ENCODE measurements at places on chromosomes 4 and X. TPM values are rescaled to one million over a fixed set of nuclear protein-coding genes. Genes with fewer than 3 reads are reported as not detected.

Gene RHOXF2
- not detected for total RNA-seq

Gene HGFAC
- 0.80 TPM for total RNA-seq

Gene PLAC8
- total RNA-seq: 1.5 TPM

Gene ITIH6
- total RNA-seq: not detected

Gene BMPR1B
- total RNA-seq: 3.0 TPM

Gene MAGEB3
- total RNA-seq: not detected

Gene PPP2R2C
- 9.7 TPM for total RNA-seq

Gene TRIM61
- total RNA-seq: 2.3 TPM

Gene UFSP2
- total RNA-seq: 51.2 TPM

Gene KLKB1
- total RNA-seq: 0.74 TPM

Gene CSTF2
- 6.8 TPM for total RNA-seq

Gene CACNA1F
- total RNA-seq: 0.08 TPM

- DNase-seq: no peak
Measured at GRCh38 chr4:11566444-11567022, 137.8 kb upstream of the HS3ST1 start.

GRCh38 chr4:139896091-139896604, 230.5 kb downstream of the MGST2 start:
- no peak for DNase-seq

GRCh38 chr4:179225594-179225993, 1783.4 kb upstream of the AGA start:
- DNase-seq: no peak

DNA sequence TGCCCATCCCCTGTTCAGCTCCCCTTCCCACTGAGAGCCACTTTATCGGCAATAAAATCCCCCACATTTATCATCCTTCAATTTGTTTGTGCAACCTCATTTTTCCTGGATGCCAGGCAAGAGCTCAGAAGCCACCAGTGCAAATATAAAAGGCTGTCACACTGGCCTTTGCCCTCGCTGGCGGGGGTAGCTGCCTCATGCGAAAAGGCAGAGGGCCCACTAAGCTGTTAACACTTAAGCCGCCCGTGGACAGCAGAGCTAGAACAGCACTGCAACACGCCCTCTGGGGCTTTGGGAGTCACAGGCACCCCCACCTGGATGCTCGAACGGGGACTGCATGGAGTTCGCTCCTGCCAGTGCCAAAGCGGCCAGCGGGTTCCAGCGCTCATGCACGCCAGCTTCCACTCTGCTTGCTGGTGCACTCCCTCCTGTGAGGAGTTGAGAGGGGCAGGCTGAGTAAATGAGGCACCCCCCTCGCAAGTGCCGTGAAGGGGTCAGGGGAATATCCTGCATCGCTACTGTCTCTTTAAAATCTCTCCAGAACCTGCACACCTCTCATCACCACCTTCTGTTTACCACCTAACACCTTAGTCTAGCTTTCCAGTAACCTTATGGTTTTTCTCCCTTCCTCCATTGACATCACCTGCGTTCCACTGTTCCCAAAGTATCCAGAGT, 99.5 kb downstream of the SORBS2 start:
- no peak for DNase-seq

- peak; percentile 70 for DNase-seq
Measured at GRCh38 chrX:47218280-47218919, at the start of gene CDK16. Gene CDK16 (plus strand): TSS chrX:47218681. CDS start chrX:47223558, 4,877 bp downstream.

DNA sequence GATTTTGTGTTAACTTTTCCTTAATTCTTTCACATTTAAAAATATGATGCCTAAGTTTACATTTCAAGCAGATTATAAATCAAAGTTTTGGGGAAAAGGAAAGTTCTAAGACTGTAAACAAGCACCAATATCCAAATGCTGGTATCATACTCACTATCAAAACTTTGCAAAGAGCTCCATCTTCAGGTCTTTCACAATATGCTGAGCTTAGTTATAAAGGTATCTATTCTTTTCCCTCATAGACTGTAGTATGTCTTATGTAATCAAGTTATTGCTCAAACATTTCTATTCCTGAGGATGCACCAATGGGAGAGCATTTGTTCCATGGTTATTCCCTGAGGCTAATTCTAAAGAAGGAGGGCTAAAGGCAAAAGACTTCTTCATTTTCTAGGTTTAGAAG, 207.9 kb upstream of the FAM241A start:
- no peak for DNase-seq

- DNase-seq: no peak
Measured at GRCh38 chr4:38067499-38067898, 107.3 kb downstream of the PTTG2 start.

- DNase-seq: no peak
Measured at GRCh38 chr4:53088152-53088551, 226.0 kb downstream of the RASL11B start.

DNA sequence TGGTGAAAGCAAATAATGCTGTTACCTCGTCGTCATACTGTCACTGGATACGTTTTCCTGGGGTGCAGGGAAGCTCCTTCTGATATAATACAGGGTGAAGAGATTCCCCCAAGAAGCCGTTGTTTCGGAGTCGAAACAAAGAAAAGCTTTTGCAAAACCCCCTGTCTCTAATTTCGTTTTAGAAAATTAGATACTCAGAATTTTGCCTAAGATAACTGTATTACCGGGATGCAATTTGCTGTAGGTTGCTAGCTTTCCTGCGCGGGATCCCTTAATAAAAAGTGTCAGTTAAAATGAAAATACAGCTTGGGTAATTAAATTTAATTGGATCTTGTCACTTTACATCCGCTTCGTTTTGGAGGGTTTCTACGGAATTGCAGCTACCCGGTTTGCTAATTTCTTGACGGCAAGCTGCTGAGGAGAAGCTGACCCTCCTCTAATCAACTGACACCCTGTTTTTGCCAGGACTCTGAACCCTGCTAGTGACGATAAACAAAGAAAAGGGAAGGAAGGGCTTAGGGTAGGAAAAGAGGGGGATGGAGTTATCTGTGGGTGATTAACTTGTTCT, 174.6 kb downstream of the SHOX start:
- no peak for DNase-seq

- DNase-seq: no peak
Measured at GRCh38 chr4:176910646-176911045, 117.9 kb upstream of the VEGFC start.

- DNase-seq: no peak
Measured at GRCh38 chr4:116357758-116358157, 727.6 kb downstream of the TRAM1L1 start.

DNA sequence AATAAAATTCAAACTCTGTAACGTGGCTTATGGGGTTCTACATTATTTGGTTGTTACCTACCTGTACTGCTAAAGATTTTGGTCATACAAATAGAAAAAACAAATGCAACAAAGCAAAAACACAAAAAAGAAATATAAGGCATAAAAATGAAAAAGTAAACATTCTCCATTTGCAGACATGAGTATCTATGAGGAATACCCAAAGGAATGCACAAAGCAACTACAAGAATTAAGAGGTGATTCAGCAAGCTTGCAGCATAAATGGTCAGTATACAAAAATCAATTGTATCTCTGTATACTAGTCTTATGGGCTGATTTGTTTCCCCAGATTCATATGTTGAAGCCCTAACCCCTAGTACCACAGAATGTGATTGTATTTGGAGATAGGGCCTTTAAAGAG, 3.6 kb upstream of the PDE5A start:
- no peak for DNase-seq

GRCh38 chr4:36304138-36304681, 22.8 kb downstream of the DTHD1 start:
- no peak for DNase-seq

- no peak for DNase-seq
Measured at GRCh38 chr4:82584931-82585330, 23.1 kb upstream of the TMEM150C start.

DNA sequence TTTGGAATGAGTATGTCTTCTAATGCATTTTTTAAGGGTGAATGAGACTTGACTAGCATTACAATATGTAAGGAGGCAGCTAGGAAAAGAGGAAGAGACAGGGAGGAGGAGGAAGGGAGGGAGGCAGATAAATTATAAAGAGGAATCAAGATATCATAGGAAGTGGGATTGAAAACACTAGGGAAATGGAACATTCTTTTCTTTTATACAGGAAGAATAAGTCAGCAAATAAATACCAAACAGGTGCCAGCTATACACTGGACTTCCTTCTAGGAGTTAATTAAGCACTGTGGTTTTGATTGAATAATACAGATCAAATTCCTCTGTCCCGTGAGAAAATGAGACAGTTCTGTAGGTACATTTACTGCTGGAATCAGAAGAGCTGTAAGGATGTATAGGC, 78.6 kb downstream of the PACRGL start:
- no peak for DNase-seq

GRCh38 chrX:131621650-131622049, 77.8 kb downstream of the OR13H1 start:
- no peak for DNase-seq

GRCh38 chr4:8201321-8201781, 2.3 kb downstream of the SH3TC1 start:
- DNase-seq: peak; percentile 55

All from left ventricle myocardium inferior (tissue), 1 donor.